ENCODE measurements at places on chromosomes 11 and 22.

- no peaks in the 10 kb centered on the region for H3K4me1 ChIP-seq
- no peaks in the 10 kb centered on the region for H3K36me3 ChIP-seq
- DNase-seq: no peak
- H3K27me3 ChIP-seq: no peaks in the 10 kb centered on the region
- H3K27ac ChIP-seq: no peak overlapping the region
- no peak overlapping the region for H3K4me3 ChIP-seq
Measured at GRCh38 chr11:111772535-111772934, 6.3 kb upstream of the PPP2R1B start.

GRCh38 chr11:56705784-56706396, 7.0 kb downstream of the OR9G1 start:
- DNase-seq: no peak
- H3K4me1 ChIP-seq: no peaks in the 10 kb centered on the region
- H3K27me3 ChIP-seq: no peaks in the 10 kb centered on the region
- H3K36me3 ChIP-seq: no peaks in the 10 kb centered on the region
- no peak overlapping the region for H3K27ac ChIP-seq
- H3K4me3 ChIP-seq: no peak overlapping the region

DNA sequence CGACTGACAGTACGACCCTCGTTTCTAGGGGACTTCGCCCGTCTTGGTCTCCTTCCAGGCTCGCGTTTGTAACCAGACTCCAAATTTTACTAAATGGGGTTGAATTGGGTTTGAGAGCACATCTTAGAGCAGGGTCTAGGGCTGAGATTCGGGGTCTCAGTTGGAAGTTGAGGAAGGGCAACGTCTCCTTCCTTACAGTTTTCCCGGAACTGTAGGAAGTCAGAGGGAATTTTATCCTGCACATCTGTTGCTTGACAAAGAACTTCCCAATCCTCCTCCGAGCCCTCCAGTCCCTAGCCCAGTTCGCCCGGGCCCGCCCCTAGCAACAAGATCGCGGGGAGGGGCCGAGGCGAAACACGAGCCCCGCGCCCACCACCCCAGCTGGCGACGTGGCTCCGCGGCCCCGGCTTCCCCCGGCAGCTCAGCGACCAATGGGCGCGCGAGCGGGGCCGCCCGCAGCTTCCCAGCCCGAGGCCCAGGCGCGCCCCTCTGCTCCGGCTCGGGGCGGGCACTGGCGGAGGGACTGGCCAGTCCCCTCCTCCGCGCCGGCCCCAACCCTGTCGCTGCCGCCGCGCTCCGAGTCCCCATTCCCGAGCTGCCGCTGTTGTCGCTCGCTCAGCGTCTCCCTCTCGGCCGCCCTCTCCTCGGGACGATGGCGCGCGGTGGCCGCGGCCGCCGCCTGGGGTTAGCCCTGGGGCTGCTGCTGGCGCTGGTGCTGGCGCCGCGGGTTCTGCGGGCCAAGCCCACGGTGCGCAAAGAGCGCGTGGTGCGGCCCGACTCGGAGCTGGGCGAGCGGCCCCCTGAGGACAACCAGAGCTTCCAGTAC, at the start of gene RCN1:
Gene RCN1, plus strand, starts transcription at position 530 of the 826 bp plus-strand sequence. Its CDS starts 123 bp downstream, at position 653.
- no peaks in the 10 kb centered on the region for H3K27me3 ChIP-seq
- H3K4me1 ChIP-seq: peaks cover 12% of the 10 kb centered on the region
- peak within 1 kb of the TSS; percentile 72 for H3K4me3 ChIP-seq
- H3K27ac ChIP-seq: peak within 1 kb of the TSS; percentile 79
- peak; percentile 22 for DNase-seq

DNA sequence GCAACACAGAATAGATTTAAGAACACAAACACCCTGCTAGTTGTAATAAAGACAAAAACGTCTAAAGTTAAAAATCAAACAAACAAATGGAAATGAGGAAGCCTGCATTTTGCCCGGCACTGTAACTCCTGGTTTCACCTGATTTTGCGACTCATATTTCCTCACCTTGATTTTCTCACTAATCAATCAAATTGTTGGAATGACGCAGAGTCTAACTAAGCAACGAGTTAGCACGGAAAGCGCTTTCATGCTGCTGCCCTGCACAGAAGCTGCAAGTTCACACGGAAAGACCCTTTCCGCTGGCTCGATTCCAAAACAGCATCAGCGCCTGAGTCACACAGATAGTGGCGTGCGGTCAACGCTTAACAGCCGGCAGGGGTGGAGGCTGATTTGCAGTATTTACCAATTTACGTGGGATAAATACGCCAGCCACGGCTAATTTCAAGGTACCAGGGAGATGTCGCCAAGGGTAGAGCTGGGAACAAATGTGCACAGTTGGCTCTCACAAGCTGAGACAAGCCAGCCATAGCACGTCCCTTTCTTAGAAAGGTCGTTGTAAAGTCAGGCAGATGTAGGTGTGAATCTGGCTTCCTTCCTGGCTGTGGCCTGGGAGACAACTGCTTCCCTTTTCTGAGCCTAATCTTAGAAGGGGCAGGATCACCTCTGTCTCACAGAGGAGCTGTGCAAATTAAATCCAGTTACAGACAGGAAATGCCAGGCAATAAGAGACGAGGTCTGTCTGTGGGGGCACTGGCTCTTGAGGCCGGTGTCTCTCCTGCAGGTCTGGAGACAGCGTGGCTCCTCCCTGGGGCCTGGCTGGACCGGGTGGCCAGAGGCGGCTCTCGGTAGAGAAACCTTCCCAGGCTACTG, 76.9 kb upstream of the TTLL12 start:
- H3K27me3 ChIP-seq: peaks cover 12% of the 10 kb centered on the region
- DNase-seq: no peak
- H3K36me3 ChIP-seq: no peaks in the 10 kb centered on the region
- peaks cover 9% of the 10 kb centered on the region for H3K4me1 ChIP-seq

DNA sequence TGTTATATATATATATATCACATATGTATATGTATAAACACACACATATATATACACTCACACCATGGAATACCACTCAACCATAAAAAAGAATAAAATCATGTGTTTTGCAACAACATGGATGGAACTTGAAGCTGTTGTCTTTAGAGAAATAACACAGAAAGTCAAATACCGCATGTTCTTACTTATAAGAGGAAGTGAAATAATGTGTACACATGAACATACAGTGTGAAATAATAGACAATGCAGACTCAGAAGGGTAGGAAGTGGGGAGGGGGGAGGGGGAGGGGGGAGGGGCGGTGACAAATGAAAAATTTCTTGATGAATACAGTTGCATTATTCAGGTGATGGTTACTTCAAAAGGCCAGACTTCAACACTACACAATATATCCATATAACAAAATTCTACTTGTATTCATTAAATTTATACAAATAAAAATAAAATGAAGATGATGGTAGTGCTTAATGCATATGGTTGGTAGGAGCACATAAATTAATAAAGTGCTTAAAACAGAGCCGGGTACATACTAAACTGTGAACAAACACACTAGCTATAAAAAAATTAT, 5.8 kb upstream of the OR5B2 start:
- DNase-seq: no peak
- H3K27ac ChIP-seq: no peak overlapping the region
- no peak overlapping the region for H3K4me3 ChIP-seq
- H3K36me3 ChIP-seq: no peaks in the 10 kb centered on the region

DNA sequence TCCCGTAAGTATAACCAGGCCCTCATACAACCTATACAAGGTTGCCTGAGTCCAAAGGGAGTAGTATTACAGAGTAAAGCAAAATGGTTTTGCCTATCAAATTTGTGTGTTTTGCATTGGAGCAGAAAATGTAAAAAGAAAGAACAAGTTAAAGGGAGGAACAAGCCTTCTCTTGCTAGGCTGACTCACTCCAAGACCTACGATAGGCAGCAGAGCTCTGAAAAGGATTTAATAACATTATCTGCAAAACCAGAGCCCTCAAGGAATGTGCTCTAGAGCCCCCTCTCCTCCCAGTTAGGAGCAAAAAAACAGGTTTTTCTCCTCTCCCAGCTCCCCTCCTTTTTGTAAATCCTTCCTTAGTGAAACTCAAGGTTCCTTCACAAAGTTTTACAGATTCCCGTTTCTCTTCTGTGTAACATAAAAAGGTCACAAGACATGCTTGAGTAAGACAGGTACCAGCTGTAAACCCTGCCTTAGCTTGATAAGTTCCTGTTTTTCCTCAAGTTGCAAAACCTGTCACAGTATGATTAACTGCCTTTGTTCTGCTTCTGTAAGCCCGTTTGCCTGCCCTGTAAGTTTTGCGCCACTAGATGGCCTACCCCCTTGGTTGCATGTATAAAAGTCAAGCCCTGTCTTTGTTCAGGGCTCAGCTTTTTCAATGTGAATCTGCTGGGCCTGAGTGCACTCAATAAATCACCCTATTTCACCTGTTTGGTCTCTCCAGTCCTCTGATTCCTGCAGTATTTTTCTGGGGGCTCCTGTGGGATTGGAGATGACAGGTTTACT, 498.2 kb downstream of the KCNA4 start:
- H3K36me3 ChIP-seq: no peaks in the 10 kb centered on the region
- DNase-seq: no peak
- no peak overlapping the region for H3K27ac ChIP-seq
- no peaks in the 10 kb centered on the region for H3K27me3 ChIP-seq
- H3K4me3 ChIP-seq: no peak overlapping the region
- no peaks in the 10 kb centered on the region for H3K4me1 ChIP-seq

DNA sequence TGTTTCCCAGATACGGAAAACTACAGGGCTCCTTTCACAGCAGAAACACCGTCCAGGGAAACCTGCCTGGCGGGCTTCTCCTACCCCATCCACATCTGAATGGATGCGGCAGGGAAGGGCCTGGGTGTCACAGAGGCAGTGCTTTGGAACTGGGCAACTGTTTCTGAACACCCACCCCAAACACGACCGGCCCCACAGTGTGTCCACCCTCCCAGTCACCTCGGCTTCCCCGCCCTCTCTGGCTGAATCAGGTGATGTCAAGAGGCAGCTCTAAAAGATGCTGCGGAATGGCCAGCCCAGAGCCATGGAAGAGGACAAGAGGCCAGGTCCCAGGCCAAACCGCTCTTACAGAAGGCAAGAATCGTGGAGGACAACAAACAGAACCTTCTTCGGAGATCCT, 22.0 kb downstream of the IFT27 start:
- no peaks in the 10 kb centered on the region for H3K36me3 ChIP-seq
- DNase-seq: no peak
- H3K4me3 ChIP-seq: no peak overlapping the region
- no peaks in the 10 kb centered on the region for H3K4me1 ChIP-seq
- peaks cover 25% of the 10 kb centered on the region for H3K27me3 ChIP-seq
- H3K27ac ChIP-seq: no peak overlapping the region

DNA sequence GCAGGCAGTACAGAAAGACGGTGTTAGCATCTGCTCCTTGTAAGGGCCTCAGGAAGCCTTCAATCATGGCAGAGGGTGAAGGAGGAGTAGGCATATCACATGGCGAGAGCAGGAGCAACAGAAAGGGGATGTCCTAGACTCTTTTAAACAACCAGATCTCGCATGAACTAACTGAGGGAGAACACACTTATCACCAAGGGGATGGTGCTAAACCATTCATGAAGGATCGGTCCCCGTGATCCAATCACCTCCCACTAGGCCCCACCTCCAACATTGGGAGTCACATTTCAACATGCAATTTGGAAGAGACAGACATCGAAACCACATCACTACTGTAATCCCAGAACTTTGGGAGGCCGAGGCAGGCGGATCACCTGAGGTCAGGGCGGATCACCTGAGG, 39.9 kb upstream of the LIPT2 start:
- H3K36me3 ChIP-seq: no peaks in the 10 kb centered on the region
- H3K27me3 ChIP-seq: no peaks in the 10 kb centered on the region
- no peaks in the 10 kb centered on the region for H3K4me1 ChIP-seq
- no peak overlapping the region for H3K4me3 ChIP-seq

DNA sequence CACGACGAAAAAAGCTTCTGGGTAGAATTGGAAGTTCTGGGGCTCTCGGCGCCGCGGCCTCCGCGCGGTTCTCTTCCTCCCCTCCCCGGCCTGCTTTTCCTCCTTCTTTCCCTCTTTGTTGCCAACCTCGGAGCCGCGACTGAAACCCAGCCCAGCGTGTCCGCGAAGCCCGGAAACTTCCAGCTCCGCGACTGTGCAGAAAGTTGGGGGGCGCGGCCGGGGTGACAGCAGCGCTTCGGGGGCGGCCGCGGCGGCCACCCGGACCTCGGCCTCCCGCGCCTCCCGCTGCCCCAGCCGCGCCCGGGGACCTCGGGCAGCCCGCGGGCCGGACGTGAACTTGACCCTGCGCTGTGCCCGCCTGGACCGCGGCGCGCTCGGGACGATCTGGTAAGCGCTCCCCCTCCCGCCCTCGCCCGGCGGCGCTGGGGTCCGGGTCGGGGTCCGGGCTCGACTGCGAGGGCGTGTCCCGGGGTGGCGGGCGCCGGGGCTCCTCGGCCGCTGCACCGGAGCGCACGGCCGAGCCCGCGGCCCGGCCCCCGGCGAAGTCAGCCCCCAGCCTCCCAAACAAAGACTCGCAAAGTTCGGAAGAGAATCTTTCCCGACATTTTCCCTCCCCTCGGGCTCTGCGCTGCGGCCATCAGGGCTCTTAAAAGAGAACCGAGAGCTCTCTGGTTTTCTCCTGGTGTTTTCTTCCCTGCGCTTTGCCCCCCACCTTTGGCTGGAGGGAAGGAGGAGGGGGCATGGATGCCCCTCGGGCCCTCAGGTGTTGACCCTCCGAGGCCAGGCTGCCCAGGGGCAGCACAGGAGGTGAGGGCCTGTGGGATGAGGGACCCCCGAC, 67.9 kb upstream of the WNT7B start:
- H3K4me1 ChIP-seq: peaks cover 73% of the 10 kb centered on the region
- H3K4me3 ChIP-seq: peak overlapping the region; percentile 73
- H3K27ac ChIP-seq: peak overlapping the region; percentile 98
- no peaks in the 10 kb centered on the region for H3K36me3 ChIP-seq
- no peak for DNase-seq

- no peaks in the 10 kb centered on the region for H3K4me1 ChIP-seq
- peaks cover 34% of the 10 kb centered on the region for H3K27me3 ChIP-seq
- H3K27ac ChIP-seq: no peak overlapping the region
- no peak for DNase-seq
- no peak overlapping the region for H3K4me3 ChIP-seq
- H3K36me3 ChIP-seq: no peaks in the 10 kb centered on the region
Measured at GRCh38 chr11:428295-428694, 13.5 kb upstream of the SIGIRR start.

DNA sequence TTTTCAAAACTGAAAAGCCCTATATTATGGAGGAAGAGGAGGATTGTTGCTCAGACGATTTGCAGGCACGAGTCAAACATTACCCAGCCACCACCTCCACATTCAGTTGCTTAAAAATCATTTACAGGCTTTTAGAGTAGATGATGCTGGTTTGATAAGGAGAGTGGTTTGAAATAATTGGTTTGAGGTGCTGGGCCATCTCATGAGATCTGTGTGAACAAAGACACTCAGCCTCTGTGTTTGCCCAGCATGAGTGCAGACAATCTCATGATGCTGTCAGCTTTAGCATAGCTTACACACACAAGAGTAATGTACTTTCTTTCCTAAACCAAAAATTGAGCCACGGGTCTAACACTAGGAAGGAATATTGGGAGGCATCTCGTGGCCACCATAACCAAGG, 4.3 kb downstream of the SLC43A3 start:
- no peak overlapping the region for H3K27ac ChIP-seq
- H3K27me3 ChIP-seq: peaks cover 3% of the 10 kb centered on the region
- peaks cover 8% of the 10 kb centered on the region for H3K36me3 ChIP-seq
- DNase-seq: no peak

- H3K4me1 ChIP-seq: no peaks in the 10 kb centered on the region
- no peak within 1 kb of the TSS for H3K4me3 ChIP-seq
- no peak within 1 kb of the TSS for H3K27ac ChIP-seq
- no peaks in the 10 kb centered on the region for H3K36me3 ChIP-seq
- no peaks in the 10 kb centered on the region for H3K27me3 ChIP-seq
- DNase-seq: no peak
Measured at GRCh38 chr11:5449023-5449422, at the start of gene OR51I2. Gene OR51I2, plus strand, starts transcription at chr11:5449323. Its CDS starts 4,166 bp downstream, at chr11:5453489.

Data from gastrocnemius medialis (tissue), 4 donors.